ENCODE measurements at places on chromosomes 13 and 19.

- DNase-seq: no peak
Observed at GRCh38 chr19:55858969-55859368, 22.6 kb downstream of the NLRP4 start.

DNA sequence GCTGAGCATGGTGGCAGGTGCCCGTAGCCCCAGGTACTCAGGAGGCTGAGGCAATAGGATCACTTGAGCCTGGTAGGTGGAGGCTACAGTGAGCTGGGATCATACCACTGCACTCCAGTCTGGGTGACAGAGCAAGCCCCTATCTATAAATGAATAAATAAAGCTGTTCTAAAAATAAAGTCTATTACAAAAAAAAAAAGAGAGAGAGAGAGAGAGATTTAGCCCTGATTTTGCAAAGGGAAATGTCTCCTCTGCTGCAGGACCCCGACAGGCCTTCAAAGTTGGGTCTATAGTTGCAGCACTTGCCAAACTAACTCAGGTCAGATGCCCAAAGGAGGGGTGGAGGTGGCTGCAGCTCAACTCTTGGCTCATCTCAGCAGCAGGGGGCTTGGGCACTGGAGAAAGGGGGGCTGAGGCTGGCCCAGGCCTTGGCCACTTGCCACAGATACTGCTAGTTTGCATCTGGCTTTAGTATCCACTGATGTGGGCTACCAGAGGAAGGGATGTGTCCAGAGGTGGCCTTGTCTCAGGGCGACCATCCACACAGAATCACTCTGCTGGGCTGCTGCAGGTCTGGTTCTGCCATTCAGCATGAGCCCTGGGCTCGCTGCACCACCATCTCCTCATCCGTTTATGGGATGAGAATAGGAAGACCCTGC lies 30.8 kb upstream of the AKT2 start:
- no peak for DNase-seq

- DNase-seq: no peak
Observed at GRCh38 chr19:47881757-47882156, 4.4 kb downstream of the SULT2A1 start.

DNA sequence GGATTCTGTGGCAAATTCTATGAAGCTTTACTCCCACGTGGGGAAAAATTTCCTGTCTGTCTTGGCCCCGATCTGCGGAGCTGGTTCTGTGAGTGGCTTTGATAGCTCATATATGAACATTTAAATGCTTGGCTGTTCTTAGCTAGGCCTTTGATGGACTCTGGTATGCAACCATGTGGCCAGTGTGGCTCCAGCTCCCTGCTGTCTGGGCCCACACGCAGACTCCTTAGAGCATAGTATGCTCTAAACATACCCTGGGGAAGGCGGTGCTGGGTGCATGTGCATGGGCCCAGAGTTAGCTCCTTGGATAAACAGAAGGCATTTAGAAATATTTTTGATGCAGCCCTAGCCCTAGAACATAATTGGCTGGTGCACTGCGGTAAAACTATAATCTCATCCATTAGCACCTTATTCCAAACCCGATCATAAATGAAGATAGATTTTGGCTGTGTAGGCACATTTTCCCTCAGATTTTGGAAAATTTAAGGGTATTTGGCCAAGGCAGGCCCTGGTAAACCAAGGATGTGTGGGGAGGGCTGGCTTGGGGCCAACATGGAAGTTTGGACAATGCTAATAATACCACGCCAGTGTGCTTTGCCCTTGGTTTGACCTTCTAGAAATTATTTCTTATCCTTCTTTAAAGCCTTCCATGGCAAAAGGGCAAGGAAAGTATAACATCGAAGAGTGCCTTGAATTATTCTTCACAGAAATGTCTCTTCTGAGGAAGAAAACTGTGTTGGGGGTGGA lies 153.5 kb downstream of the LMO7 start:
- no peak for DNase-seq

DNA sequence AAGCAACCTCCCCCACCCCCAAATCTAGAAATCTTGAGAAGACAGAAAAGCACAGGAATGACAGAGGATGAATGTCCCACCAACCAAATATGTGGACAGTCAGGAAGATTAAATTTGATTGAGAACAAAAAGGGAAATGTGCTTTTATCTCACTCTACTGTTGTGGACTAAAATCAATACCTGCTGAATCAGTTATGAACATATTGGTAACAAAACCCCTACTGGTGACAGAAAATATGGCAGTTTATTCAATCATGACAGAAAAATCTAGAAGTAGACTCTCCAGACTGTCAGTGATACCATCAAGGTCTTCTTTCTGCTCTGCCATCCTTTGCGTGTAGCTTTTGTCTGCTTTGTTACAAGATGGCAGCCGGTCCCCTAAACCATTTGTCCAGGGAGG lies 35.2 kb downstream of the FAM216B start:
- no peak for DNase-seq

GRCh38 chr19:34088292-34088691 lies 84.0 kb upstream of the LSM14A start:
- DNase-seq: no peak

DNA sequence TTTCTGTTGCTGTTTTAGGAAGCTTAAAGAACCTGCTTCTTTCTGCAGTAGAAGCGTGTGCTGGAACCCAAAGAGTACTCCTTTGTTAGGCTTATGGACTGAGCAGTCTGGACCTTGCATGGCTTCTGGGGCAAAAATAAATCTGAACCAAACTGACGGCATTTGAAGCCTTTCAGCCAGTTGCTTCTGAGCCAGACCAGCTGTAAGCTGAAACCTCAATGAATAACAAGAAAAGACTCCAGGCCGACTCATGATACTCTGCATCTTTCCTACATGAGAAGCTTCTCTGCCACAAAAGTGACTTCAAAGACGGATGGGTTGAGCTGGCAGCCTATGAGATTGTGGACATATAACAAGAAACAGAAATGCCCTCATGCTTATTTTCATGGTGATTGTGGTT lies 103.1 kb downstream of the TNFRSF19 start:
- no peak for DNase-seq

DNA sequence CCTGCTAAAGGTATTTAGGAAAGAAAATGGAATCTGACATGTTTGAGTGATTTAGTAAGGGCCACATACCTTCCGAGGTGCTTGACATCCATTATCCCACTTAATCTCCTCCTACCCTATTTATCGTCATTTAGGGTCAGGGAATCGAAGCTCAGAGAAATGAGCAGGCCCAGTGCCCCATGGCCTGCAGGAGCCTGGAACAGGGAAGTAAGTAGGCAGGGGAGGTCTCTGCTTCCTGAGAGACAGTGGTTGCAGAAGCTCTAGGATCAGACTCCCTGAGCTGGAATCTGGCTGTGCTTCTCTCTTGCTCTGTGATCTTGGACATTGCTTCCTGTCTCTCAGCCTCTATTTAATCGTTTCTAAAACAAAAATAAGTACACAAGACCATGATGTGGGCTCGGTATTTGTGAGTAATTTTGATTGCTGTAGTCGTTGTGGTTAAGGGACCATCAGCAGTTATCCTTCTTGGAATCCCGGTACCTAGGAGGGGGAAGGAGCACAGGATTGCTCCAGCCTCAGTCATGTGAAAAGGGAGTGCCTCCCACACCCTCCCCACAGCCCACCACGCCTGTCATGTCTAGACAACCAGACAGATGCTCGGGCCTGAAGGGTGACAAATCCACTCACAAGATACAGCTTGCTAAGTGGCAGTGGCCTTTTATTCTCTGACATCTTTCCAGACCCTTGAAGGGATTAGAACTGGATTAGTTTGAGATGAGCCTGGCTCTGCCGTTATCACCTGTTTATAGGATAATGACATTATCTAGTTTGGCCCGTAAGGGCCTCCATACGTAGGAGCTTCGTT lies 169.2 kb upstream of the TSHZ3 start:
- DNase-seq: no peak

DNA sequence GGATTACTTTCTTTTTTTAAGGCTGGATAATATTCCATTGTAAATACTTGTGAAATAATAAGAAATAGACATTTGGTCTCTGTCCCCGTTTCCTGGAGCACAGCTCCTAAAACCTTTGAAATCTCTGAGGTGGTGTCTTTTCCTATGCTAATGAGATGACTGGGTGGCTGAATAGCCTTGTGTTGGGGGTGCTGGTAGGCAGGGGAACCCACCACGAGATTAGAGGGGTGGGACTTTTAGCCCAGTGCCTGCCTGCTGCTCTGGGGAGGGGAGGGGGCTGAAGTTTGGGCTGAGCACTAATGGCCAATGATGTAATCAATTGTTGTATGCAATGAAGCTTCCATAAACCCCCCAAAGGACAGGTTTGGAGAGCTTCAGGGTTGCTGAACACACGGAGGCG lies 175.7 kb downstream of the FGF9 start:
- no peak for DNase-seq

- DNase-seq: no peak
Observed at GRCh38 chr19:38699027-38699346, 45.3 kb downstream of the CAPN12 start.

DNA sequence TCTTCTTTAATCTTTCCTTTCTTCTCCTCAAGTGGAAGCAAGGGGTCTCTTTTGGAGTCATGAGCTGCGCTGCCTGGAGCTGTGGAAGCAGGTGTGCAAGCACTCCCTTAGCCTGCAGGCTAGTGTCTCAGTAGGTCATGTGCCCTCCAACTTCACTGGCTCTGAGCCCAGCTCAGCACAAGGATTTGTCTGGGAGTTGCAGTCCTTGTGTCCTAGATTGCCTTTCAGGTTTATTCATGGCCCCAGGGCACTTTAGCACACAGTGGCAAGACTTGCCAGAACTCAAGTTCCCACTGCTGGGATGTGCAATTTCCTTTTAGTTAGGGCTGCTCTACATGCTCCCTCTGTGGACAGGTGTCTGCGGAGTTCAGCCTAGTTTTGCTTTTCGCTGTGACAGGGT lies 211.7 kb downstream of the LIG4 start:
- DNase-seq: no peak

- DNase-seq: no peak
Observed at GRCh38 chr13:110338441-110339101, 31.5 kb downstream of the COL4A2 start.

DNA sequence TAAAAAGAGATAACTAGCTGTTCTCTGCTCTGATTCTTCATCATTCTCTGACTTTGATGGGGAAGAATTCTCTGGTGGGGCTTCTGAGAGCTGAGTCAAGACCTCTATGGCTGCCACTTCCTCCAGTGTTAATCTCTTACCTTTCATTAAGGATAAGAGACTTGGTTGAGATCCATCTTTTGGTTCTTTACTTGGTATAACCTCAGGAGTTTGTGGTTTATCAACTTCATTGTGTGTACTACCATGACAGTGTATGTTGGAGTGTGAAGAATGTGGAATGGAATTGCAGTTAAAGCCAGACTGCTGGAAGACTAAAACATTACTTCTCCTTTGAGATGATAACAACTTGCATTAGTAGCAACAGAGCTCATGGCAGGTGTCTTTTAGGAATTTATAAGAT lies 222.0 kb downstream of the SLITRK5 start:
- DNase-seq: no peak

- peak; percentile 43 for DNase-seq
Observed at GRCh38 chr19:54339646-54340358, 840 bp upstream of the LILRA4 start.

GRCh38 chr19:1363599-1363998 lies 20.1 kb upstream of the NDUFS7 start:
- DNase-seq: peak; percentile 40

- DNase-seq: no peak
Observed at GRCh38 chr13:79062291-79062690, 343.8 kb downstream of the RBM26 start.

DNA sequence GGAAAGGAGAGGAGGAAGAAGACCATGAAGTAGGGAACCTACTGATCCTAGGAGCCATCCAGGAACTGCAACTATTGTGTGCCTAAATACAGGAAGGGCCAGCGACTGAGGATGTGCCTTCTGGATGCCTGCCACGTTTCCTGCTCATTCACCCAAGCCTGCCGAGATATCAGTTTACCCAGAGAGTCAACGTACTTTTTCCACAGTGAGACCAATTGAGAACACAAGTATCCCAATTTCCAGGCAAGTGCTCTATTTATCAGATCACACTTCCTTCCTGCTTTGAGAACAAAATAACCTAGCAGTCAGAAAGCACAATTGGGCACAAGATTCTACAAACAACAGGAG lies 122.4 kb downstream of the AKAP11 start:
- DNase-seq: no peak

GRCh38 chr13:73765651-73766384 lies 368.4 kb downstream of the KLF12 start:
- DNase-seq: peak; percentile 83

DNA sequence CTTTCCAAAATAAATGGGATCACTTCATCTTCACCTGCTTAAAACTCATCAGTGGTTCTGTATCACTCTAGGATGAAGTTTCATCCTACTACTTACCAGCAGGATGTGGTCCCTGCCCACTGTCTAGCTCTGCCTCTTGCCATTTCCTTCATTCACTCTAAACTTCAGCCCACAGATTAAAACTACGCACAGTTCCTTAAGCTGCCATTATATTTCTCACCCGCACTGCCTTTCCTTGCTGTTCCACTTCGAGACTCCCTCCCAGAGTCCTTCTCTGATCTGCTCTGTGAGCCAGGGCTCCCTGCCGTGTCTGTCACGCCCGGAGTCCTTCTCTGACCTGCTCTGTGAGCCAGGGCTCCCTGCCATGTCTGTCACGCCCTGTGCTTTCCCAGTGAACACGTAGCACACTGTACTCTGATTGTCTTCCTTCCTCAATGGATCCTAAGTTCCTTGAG lies 52.0 kb upstream of the NPAS1 start:
- DNase-seq: no peak

DNA sequence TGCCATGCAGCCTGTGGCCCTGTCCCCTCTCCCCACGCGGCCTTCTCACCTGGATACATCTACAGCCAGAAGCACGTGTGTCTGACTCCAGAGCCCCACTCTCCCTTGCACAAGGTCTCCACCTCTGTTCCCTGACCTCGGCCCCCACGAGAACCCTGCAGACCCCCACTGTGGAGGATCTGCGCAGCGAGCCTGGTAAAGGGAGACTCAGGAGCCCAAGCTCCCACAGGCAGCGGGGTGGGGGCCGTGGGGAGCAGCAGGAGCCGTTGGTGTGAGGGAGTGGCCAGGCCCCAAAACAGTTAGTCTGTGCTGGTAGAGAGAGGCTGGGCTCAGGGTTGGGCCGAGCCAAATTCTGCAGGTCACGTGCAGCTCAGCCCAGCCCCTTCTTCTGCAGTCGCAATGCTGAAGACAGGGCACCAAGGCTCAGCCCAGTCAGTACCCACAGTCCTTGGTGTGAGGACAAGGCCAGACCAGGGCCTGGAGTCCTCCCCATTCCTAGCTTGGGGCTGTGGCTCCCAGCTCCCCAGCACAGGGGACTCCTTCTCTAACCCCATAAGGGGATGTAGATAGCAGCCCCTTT lies 28.7 kb upstream of the SLC7A10 start:
- no peak for DNase-seq

- no peak for DNase-seq
Observed at GRCh38 chr13:103006641-103007426, 59.4 kb downstream of the SLC10A2 start.
